ENCODE measurements at places on chromosomes 4 and X. TPM values are rescaled to one million over a fixed set of nuclear protein-coding genes. Genes with fewer than 3 reads are reported as not detected.

DNA sequence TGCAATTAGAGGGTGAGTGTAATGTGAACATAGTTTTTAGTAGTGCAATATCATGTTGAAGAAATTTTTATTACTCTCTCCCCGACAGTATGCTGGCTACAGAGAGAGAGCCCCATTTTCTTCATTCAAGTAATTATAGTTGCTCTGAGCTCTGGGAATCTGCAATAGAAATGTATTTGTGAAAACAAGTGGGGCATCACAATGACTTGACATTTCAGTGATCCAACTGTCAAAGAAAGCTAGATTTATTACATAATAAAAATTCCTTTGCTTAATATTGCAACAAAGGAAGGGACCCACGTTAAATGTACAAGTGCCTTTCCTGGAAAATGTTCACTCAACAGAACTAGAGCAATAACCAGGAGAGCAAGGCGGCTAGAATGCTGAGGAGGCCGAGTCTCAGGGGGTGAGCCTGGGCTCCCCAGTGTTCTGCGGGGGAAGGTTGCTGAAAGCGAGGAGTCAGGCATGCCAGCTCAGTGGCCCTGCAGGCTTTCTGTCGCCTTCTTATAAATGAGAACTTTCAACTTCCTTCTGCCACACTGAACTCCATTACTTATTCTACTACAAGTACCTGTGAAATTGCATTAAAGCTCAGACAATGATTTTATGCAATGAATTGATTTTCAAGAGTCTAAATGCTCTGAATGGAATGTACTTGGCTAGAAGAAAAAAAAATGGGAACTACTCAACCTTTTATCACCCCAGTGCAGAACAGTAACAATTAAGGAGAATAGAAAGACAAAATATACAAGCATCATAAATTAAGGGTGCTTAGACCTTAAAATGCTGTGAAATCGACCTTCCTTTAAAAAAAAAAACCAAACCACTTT is 476.4 kb downstream of the AFF2 start:
- no peak for DNase-seq

Gene FOXR2
- total RNA-seq = not detected

Gene ZRSR2
- total RNA-seq = 5.1 TPM

- DNase-seq = no peak
Measured at GRCh38 chrX:130028196-130028595, 45.8 kb downstream of the BCORL1 start.

Gene PNCK
- total RNA-seq = 1.2 TPM

DNA sequence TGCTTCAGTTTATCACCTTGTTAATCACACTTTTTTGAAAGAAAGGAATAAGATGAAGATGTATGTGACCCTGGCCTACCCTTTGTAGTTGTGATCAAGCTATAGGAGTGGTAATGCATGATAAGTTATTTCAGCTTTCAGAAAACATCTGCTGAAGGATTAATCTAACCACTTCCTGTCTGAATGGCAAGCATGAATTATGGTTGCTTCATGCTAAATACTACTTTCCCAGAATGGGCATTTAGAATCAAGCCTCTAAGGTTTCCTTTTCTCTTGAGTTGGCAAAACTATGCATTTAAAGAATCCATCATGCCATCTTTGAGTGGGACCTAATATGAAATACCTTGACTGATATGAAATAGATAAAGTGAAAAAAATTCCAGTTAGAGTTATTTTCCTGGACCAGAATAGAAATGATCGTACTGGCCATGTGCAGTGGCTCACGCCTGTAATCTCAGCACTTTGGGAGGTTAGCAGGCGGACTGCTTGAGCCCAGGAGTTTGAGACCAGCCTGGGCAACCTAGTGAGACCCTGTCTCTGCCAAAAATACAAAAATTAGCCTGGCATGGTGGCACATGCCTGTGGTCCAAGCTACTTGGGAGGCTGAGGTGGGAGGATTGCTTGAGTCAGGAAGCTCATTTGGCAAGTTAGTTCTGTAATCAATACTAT is 59.1 kb downstream of the ANXA3 start:
- no peak for DNase-seq

Gene DKK2
- 1.4 TPM for total RNA-seq

GRCh38 chr4:20813700-20814099 is 113.4 kb downstream of the PACRGL start:
- DNase-seq = no peak

Gene SHROOM2
- 16.7 TPM for total RNA-seq

DNA sequence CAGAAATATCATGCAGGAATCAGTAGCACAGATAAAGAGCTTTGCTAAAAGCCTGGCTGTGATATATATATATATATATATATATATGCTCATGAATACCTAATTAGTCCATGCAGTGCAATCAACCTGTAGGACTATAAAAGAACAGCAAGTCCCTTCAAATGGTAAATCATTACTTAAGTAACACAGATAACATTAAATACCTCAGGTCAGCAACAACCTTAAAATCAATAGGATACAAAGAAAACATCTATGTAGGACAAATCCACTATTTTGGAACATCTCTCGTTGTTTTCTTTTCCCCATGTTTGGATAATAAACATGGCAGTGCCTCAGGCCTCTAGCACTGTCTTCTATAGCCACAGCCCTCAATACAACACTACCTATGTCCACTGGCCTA is 106.6 kb downstream of the FNIP2 start:
- no peak for DNase-seq

GRCh38 chr4:82447886-82448285 is 17.5 kb downstream of the ENOPH1 start:
- DNase-seq = no peak

Gene BTC
- 48.1 TPM for total RNA-seq

GRCh38 chr4:88457307-88458103 is 586 bp downstream of the HERC5 start:
- no peak for DNase-seq
